Stimulated activated CD4-positive, alpha-beta T cell treated with anti-CD3 and anti-CD28 coated beads, Interleukin-1b, Interleukin-23, amount 100 ng/mL, for 4 hours (primary cell): ENCODE measurements at places on chromosomes 6 and 20.

- DNase-seq = no peak
Measured at GRCh38 chr6:88599571-88599970, 363.8 kb downstream of the RNGTT start.

DNA sequence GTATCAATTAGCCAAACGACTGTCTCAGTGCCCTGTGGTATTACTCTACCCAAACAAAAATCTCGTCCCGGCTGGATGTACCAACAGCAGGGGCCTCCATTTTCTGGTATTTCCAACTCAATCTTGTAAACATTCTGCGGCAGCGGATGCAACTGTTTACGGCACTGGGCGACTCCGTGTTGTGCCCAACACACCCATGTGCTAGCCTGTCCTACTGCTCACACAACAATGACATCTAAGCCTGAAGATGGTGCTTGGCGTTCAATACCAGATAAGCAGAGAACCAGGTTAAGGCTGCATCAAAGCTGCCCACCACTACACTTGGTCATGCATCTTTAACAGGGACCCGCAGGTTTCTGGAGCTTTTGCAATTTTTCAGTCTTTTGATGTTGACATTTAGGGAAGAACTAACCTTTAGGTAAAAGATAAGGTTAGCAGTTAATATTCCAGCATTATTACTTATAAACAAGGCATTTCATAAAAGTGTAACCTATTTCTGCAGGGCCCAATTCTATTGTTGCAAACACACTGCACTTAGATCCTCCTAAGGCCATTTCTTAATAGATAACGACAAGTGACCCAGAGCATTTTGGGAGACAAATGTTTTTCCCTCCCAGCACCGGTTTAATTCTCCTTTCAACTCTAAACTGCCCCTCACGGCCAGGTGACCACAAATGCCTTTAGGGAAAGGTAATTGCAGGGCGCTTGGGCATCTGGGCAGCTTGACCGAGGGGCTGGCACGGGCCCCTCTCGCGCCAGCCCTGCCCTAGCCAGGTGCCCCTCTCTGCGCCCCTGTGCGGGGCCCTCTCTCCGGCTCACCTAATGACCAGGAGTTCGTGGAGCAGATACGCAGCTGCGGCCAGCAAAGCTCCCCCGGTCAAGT, 945 bp downstream of the FAXC start:
- no peak for DNase-seq

- no peak for DNase-seq
Measured at GRCh38 chr6:43630980-43631619, 2.0 kb upstream of the GTPBP2 start.

DNA sequence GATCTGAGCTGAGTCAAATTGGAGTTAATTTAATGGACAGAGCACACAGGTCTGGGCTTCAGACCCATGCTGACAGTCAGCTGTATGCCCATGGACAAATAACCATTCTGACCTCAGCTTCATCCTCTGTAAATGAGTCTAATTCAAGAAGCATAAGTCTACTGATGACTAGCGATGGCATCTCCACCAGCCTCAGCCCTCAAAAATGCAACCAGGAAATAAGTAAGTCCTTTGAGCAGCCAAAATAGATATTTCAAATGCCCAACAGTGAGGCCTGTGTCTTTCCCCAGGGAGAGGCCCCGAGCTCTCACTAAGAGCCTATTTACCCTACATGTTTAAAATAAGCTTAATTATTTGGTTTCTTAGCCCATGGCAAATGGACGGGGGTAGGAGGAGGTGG, 114.2 kb upstream of the MTHFD1L start:
- DNase-seq = no peak

GRCh38 chr6:4660377-4661321, 115.6 kb upstream of the CDYL start:
- no peak for DNase-seq

- no peak for DNase-seq
Measured at GRCh38 chr20:22762576-22763256, 178.3 kb upstream of the FOXA2 start.

- no peak for DNase-seq
Measured at GRCh38 chr6:53258774-53259155, 90.0 kb downstream of the ELOVL5 start.

DNA sequence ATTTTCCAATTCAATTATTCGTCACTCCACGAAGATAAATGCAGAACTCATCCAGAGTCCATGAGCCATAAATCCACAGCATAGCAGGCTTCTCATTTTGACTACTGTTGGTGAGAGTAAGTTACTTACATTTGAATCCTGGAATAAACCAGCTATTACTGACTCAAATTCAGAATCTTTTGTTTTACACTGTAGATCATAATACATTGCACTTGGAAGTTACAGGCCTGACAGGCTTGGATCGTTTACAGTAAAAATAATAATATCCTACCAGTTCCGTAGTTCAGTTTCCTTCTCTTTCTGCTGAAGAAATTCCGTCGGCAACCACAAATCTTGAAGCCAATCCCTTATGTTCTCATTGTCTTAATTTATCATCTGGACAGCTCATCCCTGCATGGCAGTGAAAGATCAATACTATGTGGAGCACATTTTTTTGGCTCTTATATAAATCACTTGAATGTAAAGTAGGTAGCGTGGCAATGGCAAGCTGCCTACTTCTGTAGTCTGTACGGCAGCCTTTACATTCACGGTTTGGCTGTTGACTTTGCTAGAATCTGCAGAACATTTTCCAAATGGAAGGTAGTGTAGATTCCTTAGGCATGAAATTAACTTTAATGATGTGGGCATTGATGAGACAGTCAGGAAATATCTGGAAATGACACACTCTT, 142.9 kb downstream of the WDR27 start:
- DNase-seq = no peak

DNA sequence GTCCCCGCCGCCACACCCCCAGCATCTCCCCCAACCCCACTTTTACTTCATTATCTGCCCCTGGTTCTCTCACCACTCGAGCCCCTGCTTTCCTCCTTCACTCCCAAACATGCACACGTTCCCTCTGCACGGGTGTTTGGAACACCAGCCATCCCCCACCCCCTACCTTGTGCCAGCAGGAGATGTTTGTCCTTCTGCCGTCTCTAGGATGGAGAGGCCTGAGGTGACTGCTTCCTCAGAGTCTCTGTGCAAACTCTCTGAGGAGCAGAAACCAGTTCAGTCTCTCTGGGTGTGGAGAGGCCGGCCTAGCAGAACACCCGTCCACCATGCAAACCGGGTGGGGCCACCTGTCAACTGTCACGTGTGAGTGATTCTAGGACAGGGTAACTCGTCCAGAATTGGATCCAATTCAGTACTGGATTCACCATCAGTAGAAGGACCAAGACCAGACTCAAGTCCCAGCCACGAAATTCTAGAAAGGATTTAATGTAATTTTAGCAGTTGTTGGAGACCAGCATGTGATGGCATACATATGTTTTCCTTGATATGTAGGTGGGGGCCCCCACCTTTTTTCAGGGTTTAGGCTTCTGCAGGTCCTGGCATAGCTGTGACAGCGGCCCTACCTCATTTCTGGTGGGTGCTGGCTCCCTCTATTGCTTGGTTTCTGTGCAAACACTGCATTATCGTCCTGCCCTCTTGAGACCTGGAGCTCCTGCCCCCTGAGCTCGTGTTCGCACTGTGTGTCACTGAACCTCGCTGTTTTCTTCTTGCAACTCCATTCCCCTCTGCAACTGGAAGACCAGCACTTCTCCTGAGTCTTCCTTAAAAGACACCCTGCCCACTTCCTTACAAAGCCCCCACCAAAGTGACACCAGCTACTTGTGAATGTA, at the start of gene RAET1E:
TSS of gene RAET1E (minus strand) at position 259 of the 890 bp plus-strand sequence. CDS start 7,212 bp downstream, outside the sequence.
- DNase-seq = no peak

GRCh38 chr20:40702504-40702903, 13.5 kb upstream of the MAFB start:
- no peak for DNase-seq

DNA sequence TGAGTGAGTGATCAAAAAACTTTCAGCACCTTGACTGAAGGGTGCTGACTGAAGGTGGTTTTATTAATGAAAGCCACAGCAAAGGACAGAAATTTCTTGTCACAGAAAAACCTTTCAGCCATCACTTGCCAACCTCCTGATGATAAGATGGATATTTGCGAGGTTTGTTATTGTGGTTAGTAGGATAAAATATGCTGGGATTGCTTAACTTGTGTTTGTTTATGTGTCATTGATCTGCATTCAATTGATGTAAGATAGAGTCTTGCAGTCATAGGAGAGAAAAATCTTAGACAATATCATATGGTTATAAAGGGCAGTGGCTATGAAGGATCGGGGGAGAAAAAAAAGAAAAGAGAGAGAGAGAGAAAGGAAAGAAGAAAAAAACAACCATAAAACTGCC, 1.2 kb downstream of the TSBP1 start:
- no peak for DNase-seq

- no peak for DNase-seq
Measured at GRCh38 chr6:145031962-145032361, 703.4 kb downstream of the EPM2A start.

DNA sequence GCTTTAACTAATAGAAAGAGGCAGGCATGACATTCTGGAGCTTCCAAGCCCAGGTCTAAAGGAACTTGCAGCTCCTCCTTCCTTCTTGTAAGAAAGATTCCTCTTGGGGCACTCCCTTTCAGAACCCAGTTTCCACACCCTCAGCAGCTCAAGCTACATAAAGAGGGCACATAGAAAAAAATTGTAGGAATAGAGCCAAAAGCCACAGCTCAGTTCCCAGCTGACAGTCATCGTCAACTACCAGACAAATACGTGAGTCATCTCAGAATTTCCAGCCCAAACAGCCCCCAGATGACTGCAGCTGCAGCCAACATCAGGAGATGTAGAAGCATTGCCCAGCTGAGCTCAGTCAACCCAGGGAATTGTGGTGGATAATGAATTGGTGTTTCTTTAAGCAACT, 349.8 kb upstream of the ARID1B start:
- no peak for DNase-seq

DNA sequence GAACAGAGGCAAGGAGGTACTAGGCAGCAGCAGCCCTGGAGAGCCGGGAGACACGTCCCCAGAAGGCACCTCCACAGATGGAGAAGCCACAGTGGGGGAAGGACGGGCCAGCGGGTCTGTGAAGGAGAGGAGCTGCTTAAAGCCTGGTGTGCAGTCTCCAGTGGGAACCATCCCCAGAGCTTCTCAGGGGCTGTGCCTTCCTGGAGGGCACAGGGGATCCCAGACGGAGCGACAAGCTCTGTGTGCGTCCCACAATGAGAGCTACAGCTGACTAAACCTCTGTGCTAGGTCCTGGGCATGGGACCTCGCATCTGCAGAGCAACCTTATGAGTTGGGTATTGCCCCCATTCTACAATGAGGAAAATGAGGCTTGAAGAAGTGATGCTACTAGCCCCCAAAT, 50.7 kb downstream of the EZR start:
- no peak for DNase-seq

DNA sequence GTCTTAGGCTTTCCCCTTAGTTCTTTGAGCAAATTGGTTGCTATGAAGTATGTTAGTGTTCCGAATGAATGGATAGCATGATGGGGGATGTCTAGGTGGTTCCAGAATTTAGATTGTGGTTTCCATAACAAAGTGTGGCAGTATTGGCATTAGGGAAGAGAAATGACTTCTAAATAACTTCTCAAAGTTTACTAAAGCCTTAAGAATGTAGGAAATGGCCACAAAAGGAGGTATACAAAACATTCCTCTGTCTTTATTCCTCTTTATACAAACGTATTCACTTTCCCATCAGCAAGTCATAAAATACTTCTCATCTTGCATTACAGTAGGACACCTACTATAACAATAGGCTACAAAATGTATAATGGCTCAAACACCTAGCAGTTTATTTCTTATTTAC, 279.6 kb downstream of the ESR1 start:
- no peak for DNase-seq

GRCh38 chr6:43628393-43629103, 516 bp downstream of the GTPBP2 start:
- DNase-seq = no peak

GRCh38 chr20:62838128-62838891, 21.5 kb downstream of the COL9A3 start:
- DNase-seq = no peak

DNA sequence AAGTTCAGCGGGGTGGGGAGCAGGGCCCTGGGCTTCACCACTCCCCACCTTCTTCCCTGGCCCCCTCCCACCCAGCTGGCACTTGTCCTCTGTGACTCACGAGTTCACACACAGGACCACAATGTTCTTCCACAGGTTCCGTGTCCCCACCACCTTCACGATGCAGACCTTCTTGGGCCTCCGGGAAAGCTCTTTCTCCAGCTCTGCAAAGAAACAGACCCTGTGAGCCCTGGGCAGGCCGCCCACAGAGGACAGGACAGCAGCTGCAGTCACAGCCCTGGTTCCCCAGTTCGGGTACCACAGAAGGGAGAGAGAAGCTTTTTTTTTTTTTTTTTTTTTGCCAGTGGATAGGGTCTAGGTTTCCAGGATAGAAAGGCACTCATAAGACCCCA, 30.9 kb downstream of the PSMG4 start:
- no peak for DNase-seq

DNA sequence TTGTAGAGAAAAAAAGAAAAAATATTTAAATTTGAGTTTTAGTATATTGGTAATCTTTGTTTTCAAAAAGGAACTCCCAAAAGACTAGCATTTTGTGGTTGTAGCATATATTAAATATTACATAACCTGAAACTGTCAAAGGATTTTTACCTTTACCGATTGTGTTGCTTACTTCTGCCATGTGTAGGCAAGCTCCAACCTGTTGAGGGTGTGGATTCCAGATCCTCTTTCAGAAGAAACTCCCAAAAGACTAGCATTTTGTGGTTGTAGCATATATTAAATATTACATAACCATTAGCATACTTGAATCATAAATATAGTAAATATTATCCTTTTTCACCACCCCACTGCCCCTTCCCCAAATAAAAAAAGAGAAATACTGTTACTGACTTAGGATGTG, 3.2 kb downstream of the DSE start:
- no peak for DNase-seq

DNA sequence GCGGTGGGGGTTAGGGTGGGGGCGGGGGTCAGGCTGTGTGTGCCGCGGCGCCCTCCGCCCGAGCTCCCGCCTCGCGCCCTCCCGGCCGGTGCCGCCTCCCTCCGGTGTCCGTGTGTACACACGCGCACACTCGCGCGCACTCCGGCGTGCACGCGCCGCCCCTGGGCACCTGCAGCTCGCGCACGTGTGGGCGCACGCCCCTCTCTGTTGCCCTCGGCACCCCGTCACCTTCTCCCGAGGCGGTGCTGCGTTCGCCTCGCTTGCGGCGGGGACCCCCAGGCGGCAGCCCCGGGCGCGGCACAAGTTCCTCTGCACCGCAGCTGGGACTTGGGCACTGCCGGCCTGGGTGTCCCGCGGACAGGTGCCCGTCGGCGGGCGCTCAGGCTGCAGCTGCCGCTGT, 525 bp downstream of the MACROD2 start:
- DNase-seq = no peak

DNA sequence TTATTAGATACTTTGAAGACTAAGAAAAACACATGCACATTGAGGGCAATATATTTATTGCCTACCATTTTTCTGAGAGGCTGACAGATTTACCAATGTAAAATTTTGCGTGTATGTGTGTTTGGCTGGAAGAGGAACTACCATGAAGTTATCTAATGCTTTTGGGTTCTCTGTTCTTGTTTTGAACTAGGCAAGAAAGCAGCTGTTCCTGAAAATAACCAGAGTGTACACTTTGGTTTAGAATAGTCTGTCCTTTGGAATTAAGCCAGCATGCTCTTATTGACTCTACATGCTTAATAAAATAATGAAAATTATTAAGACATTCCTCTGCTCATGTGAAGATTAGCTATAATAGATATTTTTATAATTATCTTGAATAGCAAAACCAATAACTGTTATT, 129.2 kb downstream of the MYB start:
- DNase-seq = no peak
